BJ (cell line): ENCODE measurements at places on chromosomes 4 and X. TPM values are rescaled to one million over a fixed set of nuclear protein-coding genes. Genes with fewer than 3 reads are reported as not detected.

Gene GAGE12H
- polyA plus RNA-seq = not detected in 2 replicates

Gene SLITRK4
- not detected in 2 replicates for polyA plus RNA-seq

Gene RAB40AL
- polyA plus RNA-seq = 0.32 and 0.39 TPM in 2 replicates

Gene TCP11X2
- polyA plus RNA-seq = not detected in 2 replicates

Gene KIF4A
- 10.8 and 13.3 TPM in 2 replicates for polyA plus RNA-seq

Gene TRAM1L1
- 0.44 and 0.85 TPM in 2 replicates for polyA plus RNA-seq

Gene CSAG1
- polyA plus RNA-seq = not detected in 2 replicates

Gene BEND4
- polyA plus RNA-seq = not detected in 2 replicates

Gene PSAPL1
- not detected in 2 replicates for polyA plus RNA-seq

Gene GPC3
- not detected in 2 replicates for polyA plus RNA-seq

Gene CENPI
- 5.4 and 8.5 TPM in 2 replicates for polyA plus RNA-seq

Gene SHROOM3
- polyA plus RNA-seq = 25.1 and 46.1 TPM in 2 replicates

Gene S100P
- polyA plus RNA-seq = 0.06 and 0.07 TPM in 2 replicates

Gene HMGN5
- polyA plus RNA-seq = 1.0 and 2.1 TPM in 2 replicates

Gene SRPK3
- 0.44 and 1.1 TPM in 2 replicates for polyA plus RNA-seq

Gene CYLC1
- not detected in 2 replicates for polyA plus RNA-seq

Gene GYG2
- 6.5 and 9.3 TPM in 2 replicates for polyA plus RNA-seq

Gene CENPVL1
- polyA plus RNA-seq = not detected in 2 replicates
